ENCODE measurements at places on chromosomes 16 and 17. TPM values are rescaled to one million over a fixed set of nuclear protein-coding genes. Genes with fewer than 3 reads are reported as not detected.

Gene TEX14
- total RNA-seq, result 0.28 TPM

Gene ZP2
- not detected for total RNA-seq

Gene ATAD5
- total RNA-seq, result 46.3 TPM

GRCh38 chr17:43588121-43588520 is 42.0 kb upstream of the ETV4 start:
- no peak for DNase-seq

GRCh38 chr17:68085771-68086381 is 50.3 kb downstream of the KPNA2 start:
- DNase-seq, result peak; percentile 70

DNA sequence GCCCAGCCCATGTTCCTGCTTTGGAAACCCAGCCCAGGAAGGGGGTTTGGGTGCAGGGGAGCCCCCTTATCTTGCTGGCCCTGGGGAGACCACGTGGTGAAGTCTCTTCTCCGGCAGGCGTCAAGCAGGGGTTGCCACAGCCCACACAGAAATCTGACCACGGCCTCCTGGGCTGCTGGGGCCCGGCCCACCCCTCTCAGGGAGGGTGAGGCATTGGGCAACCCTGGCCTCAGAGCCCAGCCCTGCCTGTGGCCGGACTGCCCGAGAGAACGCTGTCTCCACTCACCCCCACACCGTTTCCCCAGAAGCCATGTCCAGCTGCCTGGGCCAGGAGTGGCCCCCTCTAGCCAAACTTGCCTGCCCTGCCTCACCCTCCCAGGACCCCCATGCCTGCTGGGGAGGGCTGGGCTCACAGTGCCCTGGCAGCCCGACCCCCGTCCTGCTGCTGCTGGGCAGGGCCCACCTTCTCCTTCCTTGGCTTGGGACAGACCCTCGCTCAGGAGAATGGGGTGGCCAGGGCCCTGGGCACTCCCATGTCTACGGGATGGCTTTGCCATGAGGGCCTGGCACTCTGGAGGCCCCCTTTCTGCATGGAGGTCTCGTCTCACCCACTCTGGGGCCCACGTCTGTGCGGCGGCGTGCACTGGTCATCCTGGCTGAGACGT is 6.7 kb downstream of the RPUSD1 start:
- DNase-seq, result no peak

GRCh38 chr17:46984892-46985291 is 5.8 kb upstream of the RPRML start:
- no peak for DNase-seq

DNA sequence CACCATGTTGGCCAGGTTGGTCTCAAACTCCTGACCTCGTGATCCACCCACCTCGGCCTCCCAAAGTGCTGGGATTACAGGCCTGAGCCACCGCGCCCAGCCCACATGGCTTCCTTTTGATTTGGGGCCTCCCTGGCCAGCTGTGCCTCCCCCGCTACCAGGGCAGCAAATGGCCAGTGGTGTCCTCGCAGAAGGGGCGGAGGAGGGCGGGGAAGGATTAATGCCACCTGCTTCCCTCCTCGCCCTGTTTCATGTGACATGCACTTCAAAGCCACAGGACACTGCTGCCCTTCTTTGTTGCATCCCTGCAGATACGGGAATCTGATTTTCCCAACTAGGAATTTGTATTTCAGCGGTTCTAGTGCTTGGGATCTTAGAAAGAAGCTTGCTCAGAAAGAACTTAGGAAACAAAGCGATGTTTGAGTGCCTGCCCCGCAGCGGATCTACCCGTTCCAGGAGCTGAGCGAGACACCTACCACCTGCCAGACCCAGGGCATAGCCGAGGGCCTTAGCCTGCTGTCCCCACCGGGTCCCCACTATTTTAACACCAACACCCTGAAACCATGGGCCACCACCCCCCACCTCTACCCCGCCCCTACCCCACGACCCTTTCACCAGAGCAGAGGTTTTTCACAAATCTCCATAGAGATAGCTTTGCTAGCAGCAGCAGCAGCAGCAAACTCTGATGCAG is 37.7 kb upstream of the CCDC182 start:
- no peak for DNase-seq

- no peak for DNase-seq
Observed at GRCh38 chr17:73973586-73974409, 229.7 kb upstream of the RPL38 start.

DNA sequence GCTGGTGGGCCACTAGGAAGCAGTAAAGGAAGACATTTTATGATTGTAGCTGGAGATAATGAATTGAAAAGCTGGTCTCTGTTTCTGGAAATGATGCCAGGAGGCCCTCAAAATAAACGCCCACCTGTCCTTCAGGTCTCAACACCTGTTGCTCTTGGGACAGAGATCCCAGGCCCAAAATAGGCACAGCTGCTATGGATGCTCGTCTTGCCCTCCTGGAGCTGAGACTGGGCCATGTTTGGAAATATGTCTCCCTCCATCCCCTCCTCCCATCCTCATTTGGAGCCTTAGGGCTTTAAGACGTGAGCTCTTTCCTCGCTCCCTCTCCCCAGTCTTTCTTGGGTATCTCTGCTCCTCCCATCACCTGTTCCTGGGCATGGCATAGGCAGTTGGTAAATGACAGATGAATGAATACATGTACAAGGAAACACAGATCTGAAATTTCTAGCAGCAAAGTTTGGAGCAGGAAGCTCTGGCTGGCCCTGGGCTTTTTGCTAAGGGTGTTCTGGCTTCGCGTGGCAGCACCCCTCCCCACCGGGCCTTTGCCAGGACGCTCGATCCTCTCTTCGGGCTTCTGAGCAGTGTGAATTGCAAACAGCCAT is 33.3 kb downstream of the MYH3 start:
- DNase-seq, result no peak

- DNase-seq, result no peak
Observed at GRCh38 chr16:2056077-2056476, 8.3 kb downstream of the TSC2 start.

DNA sequence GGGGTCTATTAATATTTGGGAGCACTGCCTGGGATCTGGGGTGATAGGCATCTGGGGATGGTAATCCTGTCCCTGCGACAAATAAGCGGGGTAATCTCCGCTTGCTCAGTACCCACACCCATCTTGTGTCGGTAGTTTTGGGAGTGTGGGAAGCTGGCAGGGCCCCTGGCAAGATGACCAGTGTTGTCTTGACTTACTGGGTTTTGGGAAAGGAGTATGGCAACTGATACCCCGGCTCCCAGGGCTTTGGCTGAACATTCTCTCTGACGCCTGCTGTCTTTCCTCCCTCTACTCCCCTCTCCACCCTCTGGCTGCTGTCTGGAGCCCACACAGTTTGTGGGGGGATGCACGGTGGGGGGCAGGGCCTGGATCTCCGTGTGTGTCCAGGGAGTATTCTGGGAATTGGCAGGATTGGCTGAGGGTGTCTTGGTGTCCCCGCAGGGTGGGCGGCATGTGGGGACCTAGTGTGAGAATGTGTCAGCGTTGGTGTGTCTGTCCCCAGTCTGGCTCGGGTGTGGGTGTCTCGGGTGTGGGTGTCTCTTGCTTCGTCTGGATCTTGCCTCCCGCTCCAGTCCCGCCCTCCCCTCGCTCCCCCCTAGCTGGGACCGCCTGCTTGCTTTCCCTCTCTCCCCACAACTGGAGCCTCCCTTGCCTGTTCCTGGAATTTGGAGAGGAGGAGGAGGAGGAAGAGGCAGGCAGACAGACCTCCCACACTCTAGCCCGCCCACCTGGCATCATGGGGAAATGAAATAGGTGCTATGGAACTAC is 12.0 kb downstream of the RARA start:
- DNase-seq, result peak; percentile 62
